ENCODE measurements at places on chromosomes 5 and 9.
A peak's percentile ranks its signal among the peaks of the same experiment; 100 is the strongest.

DNA sequence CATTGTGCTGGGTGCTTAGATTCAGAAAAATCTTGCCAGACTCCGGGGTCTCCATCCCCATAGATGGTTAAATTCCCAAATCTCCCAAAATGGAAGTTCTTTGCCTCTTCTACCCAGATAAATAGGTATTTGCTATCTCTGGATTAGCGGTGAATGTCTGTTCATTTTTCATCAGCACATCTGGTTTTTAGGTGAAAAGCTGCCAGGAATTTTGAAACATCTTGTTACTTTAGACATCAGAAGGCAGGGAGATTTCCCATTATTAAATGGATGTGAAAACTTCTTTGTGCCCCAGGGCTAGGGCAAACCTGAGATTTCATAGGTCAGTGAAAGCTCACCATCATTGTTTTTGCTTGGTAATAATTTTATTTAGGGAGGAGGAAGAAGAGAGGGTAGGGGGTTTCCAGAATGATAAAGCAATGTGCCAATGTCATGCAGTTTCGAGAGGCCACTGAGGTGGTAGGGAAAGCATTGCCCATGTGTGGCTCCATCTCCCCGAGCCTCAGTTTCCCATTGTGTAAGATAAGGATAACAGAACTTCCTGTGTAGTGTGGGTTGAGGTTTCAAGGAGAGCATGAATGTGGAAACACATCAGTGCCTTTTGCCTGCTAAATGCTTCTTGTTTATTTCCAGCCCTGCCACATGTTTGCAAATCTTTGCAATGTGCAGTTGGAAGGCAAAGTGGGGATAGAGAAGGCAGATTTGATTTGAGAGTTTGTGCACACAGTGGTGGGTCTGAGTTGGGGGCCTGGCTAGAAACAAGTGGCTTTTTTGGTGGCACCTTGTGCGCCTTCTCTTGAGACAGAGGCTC lies 147.2 kb upstream of the KLF4 start:
- DNase-seq: peak; percentile 53

GRCh38 chr9:126238415-126238814 lies 88.2 kb upstream of the MVB12B start:
- DNase-seq: no peak

DNA sequence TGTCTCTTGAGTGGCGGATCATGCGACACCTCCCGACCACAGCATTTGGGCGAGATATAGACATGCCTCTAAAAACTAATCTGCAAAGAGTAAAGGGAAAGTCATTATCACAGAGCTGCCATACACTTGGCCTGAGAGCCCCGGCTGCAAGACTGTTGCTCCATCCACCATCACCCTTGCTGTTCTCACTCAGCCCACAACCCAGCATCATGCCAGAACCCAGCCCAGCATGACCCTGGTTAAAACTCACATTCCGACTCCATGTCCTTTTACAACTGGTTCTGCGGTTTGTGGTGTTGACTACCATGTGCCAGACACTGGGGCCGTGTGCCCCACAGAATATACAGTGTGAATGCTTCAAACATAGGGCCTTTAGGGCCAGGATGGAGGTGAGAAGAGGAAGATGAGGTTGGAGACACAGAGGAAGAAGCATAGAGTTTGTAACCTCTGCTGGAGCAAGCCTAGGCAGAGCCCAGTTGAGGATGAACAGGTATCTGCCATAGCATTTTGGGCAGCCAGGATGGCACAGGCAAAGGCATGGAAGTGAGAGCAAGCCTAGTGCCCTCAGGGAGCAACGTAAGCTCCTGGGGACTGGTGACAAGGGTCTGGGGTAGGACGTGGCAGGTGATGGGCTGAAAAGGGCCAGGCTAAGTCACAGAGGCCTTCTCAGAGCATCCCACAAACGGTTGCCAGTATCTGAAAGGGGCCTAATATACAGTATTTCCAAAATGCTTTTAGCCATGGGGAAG lies 37.5 kb upstream of the SMU1 start:
- DNase-seq: no peak

GRCh38 chr5:139138109-139138508 lies 60.1 kb downstream of the SIL1 start:
- peak; percentile 31 for DNase-seq

DNA sequence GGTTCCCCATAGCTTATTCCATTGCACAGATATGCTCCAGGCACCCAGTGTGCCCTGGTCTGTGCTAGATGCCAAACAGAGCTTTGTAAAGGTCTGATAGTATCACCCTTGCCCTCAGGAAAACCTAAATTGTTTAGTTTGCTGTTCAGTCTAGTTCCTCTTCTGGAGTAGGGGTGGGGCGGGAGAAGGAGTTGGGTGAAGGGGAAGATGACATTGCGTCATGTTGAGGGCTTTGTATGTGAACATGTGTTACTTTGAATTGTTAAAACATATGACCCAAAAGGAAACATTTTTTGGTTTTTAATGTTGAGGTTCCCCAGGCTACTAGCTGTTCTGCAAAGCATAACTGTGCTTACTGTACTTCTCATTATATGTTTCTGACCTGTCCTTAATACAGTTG lies 40.6 kb downstream of the HACD4 start:
- DNase-seq: no peak

DNA sequence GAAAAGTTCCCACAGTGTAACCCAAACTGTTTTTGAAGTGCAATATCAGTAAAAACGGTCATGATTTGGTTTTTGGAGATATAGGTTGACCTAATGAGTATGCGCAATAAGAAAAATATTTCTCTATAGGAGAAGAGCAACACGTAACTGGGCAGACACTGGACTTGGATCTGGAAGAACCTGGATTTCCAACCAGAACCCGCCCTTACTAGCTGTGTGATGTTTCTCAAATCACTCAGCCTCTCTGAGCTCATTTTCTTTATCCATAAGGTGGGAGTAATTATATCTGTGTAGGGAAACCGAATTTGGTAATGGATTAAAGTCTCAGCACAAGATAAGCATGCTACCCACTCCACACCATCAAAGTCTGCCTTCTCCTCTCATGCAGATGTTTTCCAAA lies 169.1 kb downstream of the COL23A1 start:
- DNase-seq: no peak

- DNase-seq: no peak
These were observed 53.2 kb upstream of the UBAC1 start for GRCh38 chr9:136014147-136014923.

Data from AG10803 (cell line).